ENCODE measurements at places on chromosomes 12 and 14.

DNA sequence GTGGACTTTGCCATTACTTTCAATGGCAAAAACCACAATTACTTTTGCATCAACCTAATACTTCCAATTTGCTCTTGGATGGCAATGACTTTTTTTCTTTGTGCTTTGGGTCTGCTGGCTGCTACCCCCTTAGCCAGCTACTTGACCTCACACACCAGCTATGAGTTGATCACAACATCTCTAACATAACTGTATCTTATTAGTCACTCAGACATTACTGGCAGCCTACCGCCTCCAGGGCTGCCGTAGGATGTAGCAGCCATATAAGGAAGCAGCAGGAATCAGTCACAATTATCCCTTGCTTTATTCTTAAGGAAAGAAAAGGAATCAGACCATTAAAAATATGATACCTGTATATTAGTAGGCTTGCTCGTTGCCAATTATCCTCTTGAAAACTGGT is 260.5 kb downstream of the ADAMTS20 start:
- DNase-seq, result no peak

GRCh38 chr12:79629561-79629960 is 61.2 kb downstream of the PAWR start:
- no peak for DNase-seq

DNA sequence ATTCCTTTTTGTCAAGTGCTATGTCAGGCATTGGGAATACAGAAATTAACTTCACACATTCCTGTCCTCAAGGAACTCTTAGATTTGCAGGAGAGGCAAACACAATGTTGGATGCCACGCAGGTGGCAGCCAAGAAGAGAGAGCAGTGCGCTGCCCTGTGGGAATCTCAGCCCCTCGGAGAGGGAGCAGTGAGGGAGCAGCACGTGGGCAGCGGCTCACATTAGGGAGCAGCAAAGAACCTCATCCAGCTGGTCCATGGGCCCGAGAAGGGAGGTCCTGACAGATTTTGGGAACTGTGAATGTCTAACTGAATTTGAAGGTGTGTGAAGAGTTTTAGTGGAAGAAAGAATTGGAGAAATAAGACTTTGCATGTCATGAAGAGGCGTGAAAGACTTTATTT is 47.2 kb upstream of the EVL start:
- DNase-seq, result no peak

- DNase-seq, result no peak
Observed at GRCh38 chr12:115322275-115322674, 638.3 kb upstream of the TBX3 start.

- DNase-seq, result no peak
Observed at GRCh38 chr12:34346372-34347034, 324.2 kb downstream of the ALG10 start.

GRCh38 chr12:106733660-106734059 is 40.8 kb upstream of the RIC8B start:
- no peak for DNase-seq

DNA sequence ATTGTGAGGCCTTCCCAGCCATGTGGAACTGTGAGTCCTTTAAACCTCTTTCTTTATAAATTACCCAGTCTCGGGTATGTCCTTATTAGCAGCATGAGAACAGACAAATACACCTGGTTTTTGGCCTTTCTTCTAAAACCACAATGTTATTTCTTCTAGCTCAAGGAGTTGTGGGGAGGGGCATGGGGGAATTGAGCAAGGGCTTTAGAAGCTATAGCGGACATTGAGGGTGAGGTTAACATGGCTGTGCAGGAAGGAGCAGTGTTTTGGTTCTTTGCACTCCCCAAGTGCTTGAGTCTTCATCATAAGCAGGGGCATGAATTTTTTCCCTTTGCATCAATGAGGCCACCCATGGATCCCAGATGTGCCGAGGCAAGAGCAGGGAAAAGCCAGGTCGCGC is 86.8 kb downstream of the SPRING1 start:
- DNase-seq, result no peak

- DNase-seq, result no peak
Observed at GRCh38 chr14:88613552-88614010, 50.7 kb downstream of the ZC3H14 start.

DNA sequence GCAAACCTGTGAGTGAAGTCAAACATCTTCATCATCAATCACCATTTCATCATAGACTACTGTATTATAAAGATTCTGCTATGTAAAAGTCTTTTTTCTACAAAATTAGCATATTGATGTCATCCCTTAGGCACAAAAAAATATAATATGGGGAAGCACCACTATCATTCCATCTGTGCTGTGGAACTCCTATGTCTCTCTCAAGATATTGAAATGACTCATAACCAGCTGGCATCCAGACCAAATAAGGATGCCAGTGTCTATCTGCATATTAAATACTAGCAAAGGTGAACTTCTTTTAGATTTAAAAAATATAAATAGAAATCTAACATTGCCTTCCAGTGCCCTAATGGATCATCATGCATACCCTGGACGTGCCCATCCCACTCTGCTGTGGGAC is 17.9 kb upstream of the DCAF5 start:
- DNase-seq, result no peak

- DNase-seq, result peak; percentile 88
Observed at GRCh38 chr14:21071225-21072030, 1.3 kb downstream of the ARHGEF40 start.

GRCh38 chr14:28406196-28406595 is 360.4 kb upstream of the FOXG1 start:
- DNase-seq, result no peak

GRCh38 chr12:55472264-55472663 is 2.3 kb upstream of the OR6C70 start:
- DNase-seq, result no peak

DNA sequence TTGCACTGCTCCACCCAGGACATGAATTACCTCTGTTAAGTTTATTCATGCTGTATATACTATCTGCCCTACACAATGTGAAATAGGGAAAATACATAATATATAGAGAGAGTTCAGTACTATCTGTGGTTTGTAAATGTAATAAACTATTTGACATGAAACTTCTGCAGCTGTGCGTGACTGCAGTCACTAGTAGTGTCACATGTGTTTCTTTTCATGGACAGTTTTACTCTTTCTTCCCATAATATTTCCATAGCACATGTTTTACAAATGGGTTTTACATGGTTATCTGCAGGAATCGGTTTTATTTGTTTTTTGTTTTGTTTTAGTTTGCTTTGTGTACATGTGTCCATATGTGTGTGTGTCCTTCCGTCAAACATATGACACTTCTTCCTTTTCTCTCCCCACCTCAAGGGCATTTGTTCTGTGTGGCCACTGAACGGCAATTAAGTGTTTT is 1644.1 kb upstream of the FLRT2 start:
- no peak for DNase-seq

- DNase-seq, result peak; percentile 50
Observed at GRCh38 chr12:47276621-47277309, 197.0 kb upstream of the AMIGO2 start.

- DNase-seq, result no peak
Observed at GRCh38 chr14:95862243-95862642, 14.4 kb upstream of the TUNAR start.

DNA sequence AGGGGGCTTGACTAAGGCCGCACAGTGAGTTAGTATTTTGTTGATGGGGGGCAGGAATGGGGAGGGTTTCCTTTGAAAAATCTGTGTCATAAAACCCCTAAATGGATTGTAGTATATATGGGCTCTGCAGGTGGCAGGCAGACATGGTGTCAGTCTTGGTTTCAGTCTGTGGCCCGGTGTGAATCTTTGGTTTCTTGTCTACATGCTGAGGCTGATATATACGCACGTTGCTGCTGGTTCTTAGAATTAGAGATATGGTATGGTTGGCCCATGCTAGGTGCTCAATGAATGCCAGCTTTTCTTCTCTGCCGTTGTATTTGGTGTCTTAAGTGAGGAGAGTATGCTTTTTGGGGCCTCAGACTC is 73.1 kb downstream of the TSPAN9 start:
- DNase-seq, result no peak

- DNase-seq, result no peak
Observed at GRCh38 chr12:121657305-121658008, 12.0 kb downstream of the MORN3 start.

GRCh38 chr14:95287176-95287754 is 32.4 kb downstream of the CLMN start:
- DNase-seq, result peak; percentile 3

GRCh38 chr12:122182887-122183587 is at the start of gene LRRC43:
Gene LRRC43 (plus strand): TSS chr12:122183123. CDS start chr12:122183145, 22 bp downstream.
- no peak for DNase-seq

DNA sequence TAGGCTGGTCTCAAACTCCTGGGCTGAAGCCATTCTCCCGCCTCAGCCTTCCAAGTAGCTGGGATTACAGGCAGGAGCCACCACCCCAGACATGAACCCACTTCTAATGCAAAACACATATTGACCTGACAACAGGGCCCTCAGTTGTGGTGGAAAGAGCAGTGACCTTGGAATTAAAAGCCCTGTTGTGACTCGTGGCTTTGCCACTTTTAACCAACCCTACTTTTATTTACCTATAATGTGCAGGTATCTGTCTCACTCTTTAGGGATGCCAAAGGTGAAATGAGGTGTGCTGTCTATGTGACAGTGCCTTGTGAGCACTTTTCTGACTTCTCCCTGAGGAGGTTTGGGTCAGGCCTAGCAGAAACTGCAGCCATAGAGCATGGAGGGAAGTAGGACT is 132.8 kb upstream of the DNM1L start:
- DNase-seq, result no peak

- no peak for DNase-seq
Observed at GRCh38 chr12:124727922-124728321, 135.7 kb downstream of the SCARB1 start.

- peak; percentile 23 for DNase-seq
Observed at GRCh38 chr12:50985322-50985721, 33.0 kb downstream of the HIGD1C start.

DNA sequence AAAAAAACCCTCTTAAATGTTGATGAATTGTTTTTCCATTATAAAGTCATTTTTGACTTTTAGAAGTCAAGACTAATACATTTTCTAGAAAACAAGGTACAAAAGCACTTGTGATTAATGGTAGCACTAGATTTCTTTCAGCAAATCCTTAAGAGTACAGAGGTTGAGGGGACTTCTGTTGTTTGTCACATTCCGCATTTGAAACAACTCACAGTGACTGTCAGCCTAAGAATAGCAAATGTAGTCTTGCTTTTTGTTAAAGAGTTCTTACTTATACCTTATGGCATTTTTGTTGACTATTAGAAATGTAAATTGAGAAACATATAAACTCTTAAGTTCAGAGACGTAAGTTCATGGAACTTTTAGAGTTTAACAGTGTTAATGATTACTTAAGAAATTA is 16.4 kb downstream of the YARS2 start:
- no peak for DNase-seq

- DNase-seq, result no peak
Observed at GRCh38 chr14:21804981-21805380, 131.4 kb upstream of the OR4E1 start.

Data from uterus (tissue), 4 donors.